Astrocyte of the hippocampus (primary cell): ENCODE measurements at places on chromosomes 12 and 14.

DNA sequence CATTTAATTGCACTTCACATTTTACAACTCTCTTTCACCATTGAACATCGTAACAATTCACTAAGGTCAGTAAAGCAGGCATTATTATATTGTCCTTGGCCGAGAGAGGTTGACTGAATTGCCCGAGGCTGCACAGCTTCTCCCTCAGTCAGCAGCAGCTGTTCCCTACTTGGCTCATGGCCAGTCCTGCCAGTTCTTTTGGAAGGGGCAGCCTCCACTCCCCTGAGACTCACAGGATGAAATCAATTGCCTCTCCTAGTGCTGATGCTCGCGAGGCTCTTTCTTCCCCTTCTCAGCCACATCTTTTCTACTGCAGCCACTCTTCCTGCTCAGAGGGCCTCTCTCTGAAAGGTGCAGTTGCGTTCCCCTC lies 79.9 kb upstream of the KCNA1 start:
- no peak for DNase-seq

DNA sequence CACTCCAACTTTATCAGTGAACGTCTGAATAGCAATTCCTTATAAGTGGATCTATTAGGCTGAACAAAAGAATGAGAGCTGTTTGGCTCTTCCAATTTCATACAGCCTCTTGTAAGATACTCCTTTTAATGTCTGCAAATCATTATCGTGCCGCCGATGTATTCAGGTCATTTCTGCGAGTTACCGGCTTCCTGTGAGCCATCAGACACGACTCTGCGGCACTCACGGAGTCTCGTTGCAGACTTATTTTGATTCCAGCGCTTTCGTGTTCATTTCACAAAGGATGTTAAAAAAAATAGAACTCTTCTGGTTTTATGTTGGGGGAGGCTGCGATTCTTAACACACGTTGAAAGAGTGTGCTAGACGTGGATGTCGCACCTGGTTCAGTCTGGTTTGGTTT lies 106.6 kb downstream of the GLT1D1 start:
- DNase-seq = no peak

GRCh38 chr12:109641422-109641821 lies 67.8 kb downstream of the MVK start:
- no peak for DNase-seq

DNA sequence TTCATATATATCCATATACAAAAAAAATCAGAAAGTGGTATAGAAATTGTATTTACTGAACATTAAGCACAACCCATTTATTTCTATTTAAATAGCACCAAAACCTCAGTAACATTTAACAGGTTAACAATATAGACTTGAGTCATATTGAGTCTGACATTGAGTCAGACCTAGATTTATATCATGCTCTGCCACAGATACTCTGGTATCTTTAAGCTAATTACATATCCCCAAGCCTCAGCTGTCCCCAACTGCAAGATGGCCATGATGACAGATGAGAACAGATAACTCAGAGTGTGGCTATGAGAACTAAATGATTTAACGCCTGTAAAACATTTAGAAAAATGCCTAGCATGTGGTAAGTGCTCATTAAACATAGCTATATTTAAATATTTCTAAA lies 40.3 kb downstream of the IFNG start:
- no peak for DNase-seq
